IMR-90 (cell line): ENCODE measurements at places on chromosomes 12 and 14.

DNA sequence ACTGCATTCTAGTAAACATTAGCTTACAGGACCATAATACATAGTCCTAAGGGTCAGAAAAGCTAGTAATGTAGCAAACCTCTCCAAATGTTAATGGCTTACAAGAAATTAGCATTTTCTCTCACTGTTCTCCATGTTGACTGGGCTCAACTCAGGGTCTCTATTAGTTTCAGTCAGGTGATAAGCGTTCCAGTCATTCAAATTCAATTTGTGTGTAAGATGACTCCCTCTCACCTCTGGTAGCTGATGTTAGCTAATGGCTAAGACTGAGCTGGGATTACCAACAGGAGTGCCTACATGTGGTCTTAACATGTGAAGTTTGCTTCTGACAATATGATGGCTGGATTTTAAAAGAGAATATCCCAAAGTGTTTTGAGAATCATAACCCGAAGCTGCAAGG is 630.5 kb upstream of the USP15 start:
- H3K4me3 ChIP-seq = no peak overlapping the region
- no peak overlapping the region for H3K27ac ChIP-seq
- no peaks in the 10 kb centered on the region for H3K36me3 ChIP-seq
- H3K4me1 ChIP-seq = no peaks in the 10 kb centered on the region
- no peaks in the 10 kb centered on the region for H3K27me3 ChIP-seq
- no peak for DNase-seq

DNA sequence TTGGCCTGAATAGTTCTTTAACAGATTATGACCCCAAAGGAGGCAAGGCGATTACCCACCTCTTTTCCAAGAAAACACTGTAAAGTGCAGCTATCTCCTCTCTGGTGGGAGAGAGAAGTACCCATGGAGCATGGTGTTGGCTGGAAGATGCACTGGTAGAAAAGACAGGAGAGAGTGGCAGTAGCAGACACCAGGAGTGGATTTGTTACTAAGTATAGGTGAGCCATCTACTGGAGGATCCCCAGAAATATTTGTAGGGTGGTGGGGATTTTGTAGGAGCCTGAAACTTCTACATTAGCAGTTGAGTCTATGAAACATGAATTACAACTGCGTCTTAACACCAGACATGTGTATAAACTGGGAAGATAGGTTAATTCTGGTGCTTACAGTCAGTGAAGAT is 148.0 kb downstream of the SLC38A4 start:
- DNase-seq = peak; percentile 55
- no peak overlapping the region for H3K4me3 ChIP-seq
- no peak overlapping the region for H3K27ac ChIP-seq
- H3K36me3 ChIP-seq = no peaks in the 10 kb centered on the region
- peaks cover 3% of the 10 kb centered on the region for H3K4me1 ChIP-seq
- H3K27me3 ChIP-seq = no peaks in the 10 kb centered on the region

- peaks cover 4% of the 10 kb centered on the region; the same call in 1 of the 2 replicates for H3K36me3 ChIP-seq
- DNase-seq = no peak
- no peak overlapping the region for H3K27ac ChIP-seq
- H3K4me3 ChIP-seq = no peak overlapping the region
These were observed 4.7 kb downstream of the RARG start for GRCh38 chr12:53227341-53227740.

- no peak for DNase-seq
- no peak overlapping the region for H3K27ac ChIP-seq
- H3K4me3 ChIP-seq = no peak overlapping the region
- H3K27me3 ChIP-seq = no peaks in the 10 kb centered on the region; the same call in none of the 2 replicates
- H3K4me1 ChIP-seq = no peaks in the 10 kb centered on the region
- no peaks in the 10 kb centered on the region for H3K36me3 ChIP-seq
These were observed 112.0 kb upstream of the PDZRN4 start for GRCh38 chr12:41076114-41076513.

DNA sequence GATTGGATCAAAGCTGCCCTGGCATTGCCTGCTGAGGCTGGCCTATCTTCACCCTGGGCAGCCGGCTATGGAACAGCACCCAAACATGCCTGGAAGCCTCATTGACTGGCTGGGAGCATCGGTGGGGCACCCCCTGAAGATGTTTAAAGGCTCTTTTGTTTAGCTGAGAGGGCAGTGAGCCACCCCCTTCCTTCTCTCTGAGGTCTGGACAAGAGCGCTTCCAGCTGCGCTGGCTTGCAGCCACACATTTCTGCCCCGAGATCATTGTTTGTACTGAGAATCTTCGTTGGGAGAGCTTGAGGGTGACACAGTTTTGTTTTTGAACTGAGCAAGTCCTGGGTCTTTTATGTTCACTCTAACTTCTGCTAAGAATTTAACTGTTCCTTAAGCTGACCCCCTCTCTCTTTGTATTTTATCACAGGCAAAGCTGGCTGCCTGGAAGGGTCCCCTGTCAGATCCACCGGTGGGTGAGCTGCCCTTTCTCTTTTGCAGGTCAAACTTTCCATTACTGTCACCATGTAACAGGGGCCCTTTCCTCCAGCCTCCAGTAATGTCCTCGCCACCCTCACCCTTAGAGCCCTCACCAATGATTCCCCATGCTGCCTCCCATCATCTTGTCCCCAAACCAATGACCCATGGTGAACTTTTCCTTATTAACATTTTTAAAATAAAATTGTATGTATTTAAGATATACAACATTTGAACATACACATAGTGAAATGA is 212.2 kb downstream of the KIF26A start:
- H3K27me3 ChIP-seq = no peaks in the 10 kb centered on the region
- no peak for DNase-seq
- no peak overlapping the region for H3K27ac ChIP-seq
- H3K4me3 ChIP-seq = no peak overlapping the region
- no peaks in the 10 kb centered on the region for H3K36me3 ChIP-seq

- no peak overlapping the region for H3K27ac ChIP-seq
- no peak for DNase-seq
- H3K4me1 ChIP-seq = no peaks in the 10 kb centered on the region
- H3K27me3 ChIP-seq = no peaks in the 10 kb centered on the region
These were observed 8.0 kb downstream of the PNN start for GRCh38 chr14:39182770-39183684.

DNA sequence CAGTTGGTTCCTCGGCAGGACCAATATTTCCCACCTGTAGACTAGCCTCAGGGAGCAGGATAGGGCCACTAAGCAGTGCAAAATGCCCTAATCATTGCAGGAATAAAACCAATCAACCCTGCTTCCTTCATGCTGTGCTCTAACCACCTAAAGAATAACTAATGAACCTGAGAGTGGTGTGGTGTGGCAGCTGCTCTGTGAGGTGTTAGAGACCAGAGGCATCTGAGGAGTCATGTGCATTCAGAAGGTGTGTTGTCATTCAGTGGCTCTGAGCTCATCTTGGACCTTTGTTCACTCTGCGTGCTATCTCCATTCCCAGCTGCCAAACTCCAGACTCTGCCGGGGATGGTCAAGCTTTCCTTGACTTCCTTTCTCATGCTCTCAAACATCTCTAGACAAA is 136.7 kb upstream of the EGLN3 start:
- no peaks in the 10 kb centered on the region for H3K4me1 ChIP-seq
- DNase-seq = no peak
- H3K27me3 ChIP-seq = peaks cover 2% of the 10 kb centered on the region; the same call in 1 of the 2 replicates
- no peaks in the 10 kb centered on the region for H3K36me3 ChIP-seq
- H3K27ac ChIP-seq = no peak overlapping the region

DNA sequence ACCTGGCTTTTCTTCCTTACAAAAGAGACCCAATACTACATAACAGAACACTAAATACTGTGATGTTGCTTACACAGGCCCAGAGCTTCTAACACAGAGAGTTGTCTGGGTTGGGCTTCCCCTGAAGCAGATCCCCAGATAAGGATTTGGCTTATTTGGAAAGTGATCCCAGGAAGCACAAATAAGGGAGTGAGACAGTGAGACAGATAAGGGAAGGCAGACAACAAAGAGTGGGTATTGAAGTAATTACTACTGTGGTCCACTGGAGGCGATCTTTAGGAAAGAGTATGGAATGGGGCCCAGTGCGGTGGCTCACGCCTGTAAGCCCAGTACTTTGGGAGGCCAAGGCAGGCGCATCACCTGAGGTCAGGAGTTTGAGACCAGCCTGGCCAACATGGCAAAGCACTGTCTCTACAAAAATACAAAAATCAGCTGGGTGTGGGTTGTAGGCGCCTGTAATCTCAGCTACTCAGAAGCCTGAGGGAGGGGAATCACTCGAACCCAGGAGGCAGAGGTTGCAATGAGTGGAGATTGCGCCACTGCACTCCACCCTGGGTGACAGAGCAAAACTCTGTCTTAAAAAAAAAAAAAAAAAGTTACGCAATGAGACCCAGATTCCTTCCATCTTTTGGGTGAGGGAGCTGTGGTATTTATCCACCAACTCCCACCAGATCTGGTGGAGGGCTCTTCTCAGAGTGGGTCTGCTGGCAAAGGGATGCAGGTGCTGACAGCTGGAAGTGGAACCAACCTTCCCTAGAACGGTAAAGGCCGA is 10.2 kb upstream of the C12orf43 start:
- no peaks in the 10 kb centered on the region for H3K4me1 ChIP-seq
- H3K27ac ChIP-seq = no peak overlapping the region
- no peak for DNase-seq
- H3K4me3 ChIP-seq = no peak overlapping the region

- no peak overlapping the region for H3K27ac ChIP-seq
- H3K4me3 ChIP-seq = no peak overlapping the region
- peaks cover 13% of the 10 kb centered on the region for H3K36me3 ChIP-seq
- H3K27me3 ChIP-seq = no peaks in the 10 kb centered on the region
- no peak for DNase-seq
- no peaks in the 10 kb centered on the region; the same call in 1 of the 2 replicates for H3K4me1 ChIP-seq
These were observed 46.8 kb upstream of the OR5AU1 start for GRCh38 chr14:21202463-21203358.

DNA sequence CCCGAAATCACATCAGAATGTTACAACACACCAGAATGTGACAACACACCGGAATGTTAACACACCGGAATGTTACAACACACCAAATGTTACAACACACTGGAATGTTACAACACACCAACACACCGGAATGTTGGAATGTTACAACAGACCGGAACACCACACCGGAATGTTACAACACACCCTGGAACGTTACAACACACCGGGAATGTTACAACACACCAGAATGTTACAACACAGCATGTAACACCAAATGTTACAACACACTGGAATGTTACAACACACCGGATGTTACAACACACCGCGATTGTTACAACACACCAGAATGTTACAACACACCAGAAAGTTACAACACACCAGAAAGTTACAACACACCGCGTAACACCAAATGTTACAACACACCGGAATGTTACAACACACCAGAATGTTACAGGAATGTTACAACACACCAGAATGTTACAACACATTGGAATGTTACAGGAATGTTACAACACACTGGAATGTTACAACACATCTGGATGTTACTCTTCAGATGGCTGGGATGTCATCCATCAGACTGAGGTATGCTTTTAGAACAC is 21.1 kb downstream of the CHFR start:
- H3K4me1 ChIP-seq = no peaks in the 10 kb centered on the region
- H3K36me3 ChIP-seq = peaks cover 48% of the 10 kb centered on the region
- peak; percentile 73 for DNase-seq

GRCh38 chr12:20268121-20268732 is 100.1 kb upstream of the PDE3A start:
- H3K4me1 ChIP-seq = peaks cover 6% of the 10 kb centered on the region
- no peaks in the 10 kb centered on the region for H3K36me3 ChIP-seq
- no peak overlapping the region for H3K4me3 ChIP-seq
- no peaks in the 10 kb centered on the region for H3K27me3 ChIP-seq

GRCh38 chr12:18358077-18358476 is 96.8 kb downstream of the PIK3C2G start:
- H3K27me3 ChIP-seq = no peaks in the 10 kb centered on the region
- no peaks in the 10 kb centered on the region for H3K36me3 ChIP-seq
- H3K4me3 ChIP-seq = no peak overlapping the region
- DNase-seq = no peak
- H3K27ac ChIP-seq = no peak overlapping the region
- no peaks in the 10 kb centered on the region for H3K4me1 ChIP-seq

DNA sequence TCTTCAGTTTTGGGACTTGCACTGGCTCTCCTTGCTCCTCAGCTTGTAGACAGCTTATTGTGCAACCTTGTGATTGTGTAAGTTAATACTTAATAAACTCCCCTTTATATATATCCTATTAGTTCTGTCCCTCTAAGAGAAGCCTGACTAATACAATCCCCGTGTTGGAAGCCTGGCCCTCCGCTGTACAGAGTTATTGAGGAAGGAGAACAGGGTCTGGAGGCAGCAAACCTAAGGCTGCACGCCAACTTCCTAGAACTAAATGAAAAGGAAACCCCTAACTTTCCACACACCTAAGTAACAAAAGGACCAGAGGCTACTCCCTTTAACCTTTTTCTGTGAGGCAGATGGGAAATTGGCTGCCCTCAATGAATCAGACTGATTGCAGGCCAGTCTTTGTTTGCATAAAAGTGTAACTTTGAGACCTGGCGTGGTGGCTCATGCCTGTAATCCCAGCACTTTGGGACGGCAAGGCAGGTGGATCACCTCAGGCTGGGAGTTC is 42.6 kb upstream of the LIMA1 start:
- no peaks in the 10 kb centered on the region for H3K27me3 ChIP-seq
- no peak for DNase-seq
- H3K4me3 ChIP-seq = no peak overlapping the region
- peaks cover 10% of the 10 kb centered on the region for H3K4me1 ChIP-seq

GRCh38 chr12:69210661-69211060 is 28.7 kb upstream of the CPSF6 start:
- no peak overlapping the region for H3K4me3 ChIP-seq
- H3K36me3 ChIP-seq = no peaks in the 10 kb centered on the region
- DNase-seq = no peak
- H3K27me3 ChIP-seq = peaks cover 6% of the 10 kb centered on the region
- H3K4me1 ChIP-seq = no peaks in the 10 kb centered on the region

GRCh38 chr14:77409131-77409533 is 14.2 kb downstream of the NOXRED1 start:
- peaks cover 10% of the 10 kb centered on the region for H3K27me3 ChIP-seq
- no peaks in the 10 kb centered on the region for H3K4me1 ChIP-seq
- H3K27ac ChIP-seq = no peak overlapping the region
- no peak for DNase-seq
- no peak overlapping the region for H3K4me3 ChIP-seq
- H3K36me3 ChIP-seq = no peaks in the 10 kb centered on the region

DNA sequence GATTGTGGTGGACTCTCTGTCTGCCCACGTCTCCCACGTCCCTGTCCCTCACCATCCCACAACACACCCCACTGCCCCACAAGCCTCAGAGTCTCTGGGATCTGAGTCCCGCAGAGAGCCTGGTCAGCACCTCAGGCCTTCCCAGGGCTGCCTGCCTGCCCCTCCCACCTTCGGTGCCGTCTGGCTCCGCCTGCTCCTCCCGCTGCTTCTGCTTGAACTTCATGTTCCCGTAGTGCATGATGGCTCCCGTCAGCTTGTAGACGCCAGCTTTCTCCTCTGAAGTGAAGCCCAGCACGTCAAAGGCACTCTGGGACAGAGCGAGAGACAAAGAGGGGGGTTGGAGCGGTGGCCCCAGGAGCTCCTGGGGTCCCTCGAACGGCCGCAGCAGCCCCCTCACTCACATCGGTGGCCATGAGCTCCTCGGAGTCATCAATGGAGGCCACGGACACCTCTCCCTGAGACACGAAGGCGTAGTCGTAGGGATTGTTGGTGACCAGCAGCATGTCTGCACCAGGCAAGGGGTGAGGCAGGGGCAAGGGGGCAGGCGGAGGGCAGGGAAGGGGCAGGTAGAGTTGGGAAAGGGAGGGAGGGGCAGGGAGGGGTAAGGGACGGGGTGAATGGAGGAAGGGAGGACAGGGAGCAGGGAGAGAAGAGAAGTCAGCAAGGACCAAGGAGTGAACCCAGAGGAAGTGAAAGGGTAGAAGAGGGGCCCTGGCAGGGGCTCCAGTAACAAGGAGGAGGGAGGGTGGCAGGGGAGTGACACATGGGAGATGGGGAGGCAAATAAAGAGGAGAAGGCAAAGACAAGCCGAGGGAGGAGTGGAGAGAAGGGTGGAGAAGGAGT is 5.6 kb downstream of the MYH6 start:
- no peak overlapping the region for H3K4me3 ChIP-seq
- H3K27me3 ChIP-seq = peaks cover 38% of the 10 kb centered on the region; the same call in 1 of the 2 replicates
- no peak for DNase-seq
- no peak overlapping the region for H3K27ac ChIP-seq
